Progenitor cell of endocrine pancreas (in vitro differentiated cells): ENCODE measurements at places on chromosomes 6 and 20. TPM values are rescaled to one million over a fixed set of nuclear protein-coding genes. Genes with fewer than 3 reads are reported as not detected.

Gene IMPG1
- not detected in 2 replicates for total RNA-seq

DNA sequence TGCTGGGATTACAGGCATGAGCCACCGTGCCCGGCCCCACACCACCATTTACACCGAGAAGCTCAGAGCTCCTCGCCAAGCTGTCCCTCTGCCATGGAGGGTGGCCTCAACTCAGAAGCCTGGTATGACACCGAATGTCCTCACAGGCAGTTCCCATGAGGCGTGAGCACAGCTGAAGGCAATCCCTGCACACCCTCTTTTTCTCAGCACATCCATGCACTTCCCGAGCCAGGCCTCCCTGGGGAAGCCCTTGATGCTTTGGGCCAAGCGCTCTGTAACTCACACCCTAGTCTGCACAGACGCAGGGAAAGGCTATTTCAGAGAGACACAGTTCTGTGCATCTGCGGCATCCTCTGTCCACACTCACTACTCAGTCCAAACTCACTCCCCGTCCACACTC lies 18.4 kb downstream of the THBS2 start:
- no peaks in the 10 kb centered on the region for H3K36me3 ChIP-seq
- no peak for DNase-seq
- H3K4me3 ChIP-seq: no peak overlapping the region
- peaks cover 9% of the 10 kb centered on the region for H3K27me3 ChIP-seq
- no peak overlapping the region for H3K27ac ChIP-seq

GRCh38 chr20:5072756-5073659 lies 46.8 kb downstream of the PCNA start:
- DNase-seq: no peak
- H3K27ac ChIP-seq: no peak overlapping the region
- peaks cover 1% of the 10 kb centered on the region for H3K36me3 ChIP-seq
- H3K4me1 ChIP-seq: peaks cover 5% of the 10 kb centered on the region
- no peaks in the 10 kb centered on the region for H3K27me3 ChIP-seq
- no peak overlapping the region for H3K4me3 ChIP-seq

GRCh38 chr6:147867433-147868226 lies 359.1 kb downstream of the SAMD5 start:
- H3K4me1 ChIP-seq: peaks cover 10% of the 10 kb centered on the region
- no peak overlapping the region for H3K27ac ChIP-seq
- H3K36me3 ChIP-seq: no peaks in the 10 kb centered on the region

- H3K27me3 ChIP-seq: peaks cover 6% of the 10 kb centered on the region
- peak overlapping the region; percentile 23 for H3K27ac ChIP-seq
- H3K4me3 ChIP-seq: no peak overlapping the region
- no peak for DNase-seq
- no peaks in the 10 kb centered on the region for H3K4me1 ChIP-seq
These were observed 93.7 kb downstream of the PPP1R14C start for GRCh38 chr6:150236544-150236943.
